ENCODE measurements at places on chromosomes 5 and 9. TPM values are rescaled to one million over a fixed set of nuclear protein-coding genes. Genes with fewer than 3 reads are reported as not detected.

The THOC3 gene
- total RNA-seq, result 32.4 TPM

The PRUNE2 gene
- 24.9 TPM for total RNA-seq

The TTC16 gene
- not detected for total RNA-seq

The PHF2 gene
- total RNA-seq, result 41.7 TPM

The PCDHGA3 gene
- total RNA-seq, result 8.5 TPM

The ALDOB gene
- not detected for total RNA-seq

The LCN9 gene
- total RNA-seq, result not detected

The SYK gene
- total RNA-seq, result 20.7 TPM

The ABHD17B gene
- total RNA-seq, result 13.2 TPM

The ARHGEF28 gene
- total RNA-seq, result 77.9 TPM

The MARCHF3 gene
- 4.5 TPM for total RNA-seq

The CENPH gene
- total RNA-seq, result 2.2 TPM

The RNF180 gene
- 9.6 TPM for total RNA-seq

The FANCG gene
- total RNA-seq, result 17.7 TPM

The CDH6 gene
- total RNA-seq, result 14.0 TPM

The MRPL22 gene
- 12.2 TPM for total RNA-seq

The PHYHD1 gene
- total RNA-seq, result 48.9 TPM

The SPATA31A7 gene
- total RNA-seq, result not detected

The OGN gene
- 33.9 TPM for total RNA-seq

The KIF12 gene
- total RNA-seq, result not detected

The DNAH5 gene
- total RNA-seq, result 0.60 TPM

The CORO2A gene
- 1.9 TPM for total RNA-seq

The EIF4E1B gene
- not detected for total RNA-seq

The PCDHGB3 gene
- 9.4 TPM for total RNA-seq

The CCL27 gene
- total RNA-seq, result not detected

The KCNV2 gene
- not detected for total RNA-seq

The ECM2 gene
- total RNA-seq, result 54.6 TPM

The ISL1 gene
- total RNA-seq, result not detected

The IRGM gene
- total RNA-seq, result not detected

The SLC36A3 gene
- not detected for total RNA-seq

The PRDM9 gene
- total RNA-seq, result not detected

The PCDHA7 gene
- 1.3 TPM for total RNA-seq

The TAF1L gene
- total RNA-seq, result under 0.01 TPM

The PCDHGA4 gene
- total RNA-seq, result 13.5 TPM

The TRIP13 gene
- 1.3 TPM for total RNA-seq

The VLDLR gene
- total RNA-seq, result 10.8 TPM

The HAPLN1 gene
- total RNA-seq, result not detected
